ENCODE measurements at places on chromosomes 6 and 20.

DNA sequence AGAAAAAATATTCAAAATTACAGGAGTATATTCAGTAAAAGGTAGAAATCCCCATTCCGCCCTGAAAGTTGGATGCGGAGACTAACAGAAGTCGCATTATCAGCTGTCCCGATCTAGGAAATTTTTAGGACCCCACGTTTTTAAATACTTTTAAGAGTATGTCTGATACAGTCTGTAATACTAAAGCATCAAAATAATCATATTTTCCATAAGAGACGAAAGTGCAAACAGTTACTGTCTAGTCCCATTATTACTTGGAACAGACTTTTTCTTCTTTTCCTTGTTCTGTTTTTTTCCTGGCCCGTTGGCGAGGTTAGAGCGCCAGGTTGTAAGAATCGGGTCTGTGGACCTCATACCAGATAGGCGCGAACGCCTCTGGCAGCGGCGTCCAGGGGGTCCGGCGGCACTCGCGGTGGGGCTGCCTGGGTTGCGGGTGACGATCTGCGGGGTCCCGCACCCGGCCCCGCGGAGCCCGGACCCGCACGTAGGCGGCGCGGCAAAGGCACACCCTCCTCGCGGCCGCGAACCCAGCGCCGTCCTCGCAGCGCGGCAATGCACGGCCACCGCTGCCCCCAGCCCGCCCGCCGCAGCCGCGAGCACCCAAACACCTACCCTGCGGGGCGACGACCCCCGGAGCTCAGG lies 460 bp downstream of the PLAGL1 start:
- DNase-seq: peak; percentile 15

DNA sequence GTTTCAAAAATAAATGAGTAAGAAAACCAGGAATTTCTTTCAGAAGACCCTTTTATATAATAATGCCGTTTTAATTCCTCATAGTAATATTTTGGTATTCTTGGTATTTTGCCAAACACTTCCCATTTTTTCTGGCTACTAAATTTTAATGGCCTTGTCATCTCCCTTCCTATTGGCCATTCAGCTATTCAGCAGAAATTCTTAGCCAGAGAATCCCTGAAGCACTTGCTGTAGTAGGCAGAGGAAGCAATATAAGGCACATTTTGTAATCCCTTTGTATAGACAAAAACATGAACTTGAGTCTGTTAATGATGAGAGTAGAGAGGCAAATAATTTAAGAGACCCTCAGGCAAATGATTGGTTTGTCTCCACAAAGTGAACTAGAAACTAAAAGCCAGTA lies 118.4 kb upstream of the LAMP5 start:
- DNase-seq: peak; percentile 50

- DNase-seq: peak; percentile 81
Measured at GRCh38 chr6:16979677-16980370, 122.0 kb upstream of the STMND1 start.

GRCh38 chr6:155325700-155326516 lies 11.6 kb upstream of the TFB1M start:
- DNase-seq: no peak

DNA sequence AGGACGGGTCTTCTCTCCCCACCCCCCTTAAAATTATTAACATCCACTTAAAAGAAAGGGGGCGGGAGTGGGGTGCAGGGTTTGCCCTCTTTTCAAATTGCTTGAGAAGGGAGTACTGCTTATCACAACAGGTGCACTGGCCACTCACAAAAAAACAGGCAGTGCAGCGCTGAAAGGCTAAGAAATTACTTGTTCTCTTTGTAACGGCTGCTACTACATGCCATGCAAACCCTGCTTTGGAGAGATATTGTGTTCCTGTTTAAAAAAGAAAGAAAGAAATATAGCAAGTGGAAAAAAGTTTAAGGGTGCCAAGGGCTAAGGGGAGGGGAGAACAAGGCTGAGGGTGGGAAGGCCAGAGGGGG lies 312.7 kb upstream of the JARID2 start:
- no peak for DNase-seq

GRCh38 chr6:157519255-157520116 lies 138.5 kb downstream of the ZDHHC14 start:
- no peak for DNase-seq
